NCI-H82 (cell line): ENCODE measurements at places on chromosomes 3 and 15.

DNA sequence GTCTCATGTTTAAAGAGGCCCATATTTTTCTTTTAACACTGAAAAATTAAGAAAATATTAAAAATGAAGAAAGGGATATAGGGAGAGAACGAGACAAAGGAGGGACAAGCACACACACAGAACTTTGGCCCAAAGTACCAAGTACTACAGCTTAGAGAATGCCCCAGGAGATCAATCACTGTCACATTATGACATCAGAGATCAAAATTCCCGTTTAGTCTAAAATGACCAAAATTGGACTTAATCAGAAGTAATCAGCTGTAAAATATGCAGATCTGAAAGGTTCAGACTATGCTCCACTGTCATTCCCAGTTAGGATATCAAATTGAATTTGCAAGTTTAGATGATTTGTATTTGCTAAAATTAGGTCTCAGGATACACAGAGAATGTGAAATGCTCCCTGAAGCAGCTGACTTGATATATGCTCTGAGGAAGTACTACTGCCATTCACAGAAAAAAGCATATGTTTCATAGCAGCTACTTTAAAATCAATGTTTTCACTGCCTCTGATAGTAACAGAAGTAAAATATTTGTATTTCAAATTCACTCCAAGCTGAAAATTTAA, 123.0 kb downstream of the PEAK1 start:
- DNase-seq = no peak

GRCh38 chr3:15108869-15109268, 9.9 kb upstream of the RBSN start:
- no peak for DNase-seq

- DNase-seq = peak; percentile 68
Observed at GRCh38 chr15:47870956-47871625, 153.8 kb downstream of the SEMA6D start.

GRCh38 chr3:125126323-125126722, 70.5 kb upstream of the HEG1 start:
- no peak for DNase-seq

DNA sequence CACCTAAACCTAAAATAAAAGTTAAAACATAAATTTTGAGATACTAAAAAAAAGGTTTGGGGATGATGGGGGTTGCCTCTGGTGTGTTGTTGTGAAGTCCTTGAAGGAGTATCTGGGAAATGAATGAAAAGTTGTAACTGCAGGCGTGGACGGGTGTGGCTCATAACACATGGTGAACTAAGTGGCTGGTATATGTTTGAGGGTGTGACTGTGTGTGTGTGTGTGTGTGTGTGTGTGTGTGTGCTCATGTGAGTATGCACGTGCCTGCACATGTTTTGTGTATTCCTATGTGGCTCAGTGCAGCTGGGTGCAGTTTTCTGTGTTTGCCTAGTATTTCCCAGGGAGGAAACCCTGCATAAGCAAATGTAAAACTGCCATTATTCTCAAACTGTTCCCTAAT, 229.9 kb upstream of the TRIM42 start:
- no peak for DNase-seq

- peak; percentile 81 for DNase-seq
Observed at GRCh38 chr15:50210462-50211157, 28.6 kb downstream of the SLC27A2 start.

- DNase-seq = no peak
Observed at GRCh38 chr3:55816794-55817576, 329.9 kb upstream of the WNT5A start.

GRCh38 chr3:5264093-5264600, 76.6 kb downstream of the EDEM1 start:
- DNase-seq = no peak

GRCh38 chr3:179743913-179744312, 91.1 kb downstream of the USP13 start:
- no peak for DNase-seq

DNA sequence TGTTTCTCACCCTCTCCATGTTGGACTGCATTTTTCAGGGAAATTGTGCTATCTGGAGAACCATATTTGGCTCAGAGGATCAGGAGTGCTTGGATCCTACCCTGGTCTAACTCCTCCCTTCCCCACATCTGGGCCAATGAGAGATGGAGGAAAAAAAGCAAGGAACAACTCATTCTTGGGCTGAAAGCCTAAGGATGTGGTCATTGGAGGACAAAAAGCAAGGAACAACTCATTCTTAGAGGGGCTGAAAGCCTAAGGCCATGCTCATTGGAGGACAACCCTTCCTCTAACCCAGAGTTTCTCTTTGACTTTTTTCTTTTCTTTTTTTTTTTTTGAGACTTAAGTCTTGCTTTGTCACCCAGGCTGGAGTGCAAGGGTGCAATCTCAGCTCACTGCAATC, 48.6 kb upstream of the CHRNB4 start:
- no peak for DNase-seq

DNA sequence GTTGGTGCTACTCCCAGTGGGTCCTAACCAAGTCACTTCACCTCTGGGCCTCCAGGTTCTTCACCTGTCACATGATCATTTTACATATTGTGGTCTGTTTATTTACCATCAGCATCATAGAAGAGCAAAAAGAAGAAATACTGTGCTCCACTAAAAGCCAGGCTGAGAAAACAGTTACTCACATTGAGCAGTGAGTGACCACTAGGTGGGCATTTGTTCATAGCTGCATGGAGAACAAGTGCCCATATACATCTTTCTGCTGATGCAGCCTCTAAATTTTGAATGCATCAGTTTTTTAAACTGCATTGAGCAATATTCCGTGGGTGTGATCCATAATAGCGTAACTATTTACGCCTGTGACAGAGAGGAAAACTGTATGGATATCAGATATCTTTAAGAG, 76.2 kb downstream of the DCUN1D1 start:
- DNase-seq = peak; percentile 45

- DNase-seq = peak; percentile 89
Observed at GRCh38 chr3:18425641-18426257, 610 bp upstream of the SATB1 start.

DNA sequence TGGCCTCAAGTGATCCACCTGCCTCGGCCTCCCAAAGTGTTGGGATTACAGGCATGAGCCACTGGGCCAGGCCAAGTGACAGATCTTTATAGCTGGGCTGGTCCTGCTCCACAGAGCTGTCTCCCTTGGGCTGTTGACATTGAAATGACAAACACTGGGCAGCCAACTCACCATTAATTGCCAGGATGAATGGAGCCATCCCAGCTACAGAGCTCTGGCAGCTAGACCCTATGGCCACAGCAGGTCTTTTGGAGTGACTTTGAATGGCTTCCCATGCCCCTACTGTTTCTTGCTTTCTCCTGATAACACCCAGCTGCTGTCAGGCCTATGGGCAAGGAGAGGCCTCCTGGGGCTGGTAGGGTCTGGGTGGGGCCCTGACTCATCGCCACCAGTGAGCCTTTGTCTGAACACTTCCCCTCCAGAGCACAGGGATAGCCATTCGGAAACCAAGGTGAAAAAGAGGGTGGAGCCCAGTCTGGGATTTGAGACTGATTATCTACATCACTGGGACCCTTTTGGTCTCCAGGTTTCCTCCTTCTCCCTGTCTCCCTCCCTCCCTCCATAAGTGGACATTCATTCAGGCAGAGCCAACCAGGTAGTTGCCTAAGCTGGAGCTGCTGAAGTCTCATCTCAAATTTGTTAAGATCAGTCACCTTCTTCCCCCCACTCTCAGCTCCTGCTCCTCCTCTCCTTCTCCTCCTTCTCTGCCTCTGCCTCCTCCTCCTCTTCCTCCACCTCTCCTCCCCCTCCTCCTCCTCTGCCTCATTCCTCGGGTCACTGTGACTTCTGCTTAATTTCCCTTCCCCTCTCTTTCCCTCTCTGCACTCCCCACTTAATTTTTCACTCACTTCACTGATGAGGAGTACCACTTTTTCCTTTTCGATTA, 34.0 kb downstream of the BHLHE40 start:
- no peak for DNase-seq

- DNase-seq = peak; percentile 68
Observed at GRCh38 chr3:38662544-38662943, 13.1 kb upstream of the SCN5A start.

DNA sequence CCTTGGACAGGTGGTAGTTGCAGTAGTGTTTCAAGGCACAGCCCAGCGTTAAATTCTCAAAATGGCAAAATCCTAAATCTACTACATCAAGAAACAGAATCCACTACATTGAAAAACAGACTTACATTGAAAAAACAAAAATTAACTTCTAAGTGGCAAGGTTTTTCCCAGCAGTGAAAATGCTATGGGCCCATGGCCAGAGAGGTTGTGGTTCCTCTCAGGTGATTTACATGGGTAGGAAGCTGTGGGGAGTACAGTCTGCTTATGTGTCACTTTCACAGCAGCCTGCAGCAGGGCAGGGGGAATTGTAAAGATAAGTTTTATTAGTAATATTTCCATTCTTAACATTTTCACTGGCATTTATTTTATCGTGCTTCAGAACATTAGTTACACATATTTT, 24.9 kb downstream of the TTC14 start:
- DNase-seq = no peak

DNA sequence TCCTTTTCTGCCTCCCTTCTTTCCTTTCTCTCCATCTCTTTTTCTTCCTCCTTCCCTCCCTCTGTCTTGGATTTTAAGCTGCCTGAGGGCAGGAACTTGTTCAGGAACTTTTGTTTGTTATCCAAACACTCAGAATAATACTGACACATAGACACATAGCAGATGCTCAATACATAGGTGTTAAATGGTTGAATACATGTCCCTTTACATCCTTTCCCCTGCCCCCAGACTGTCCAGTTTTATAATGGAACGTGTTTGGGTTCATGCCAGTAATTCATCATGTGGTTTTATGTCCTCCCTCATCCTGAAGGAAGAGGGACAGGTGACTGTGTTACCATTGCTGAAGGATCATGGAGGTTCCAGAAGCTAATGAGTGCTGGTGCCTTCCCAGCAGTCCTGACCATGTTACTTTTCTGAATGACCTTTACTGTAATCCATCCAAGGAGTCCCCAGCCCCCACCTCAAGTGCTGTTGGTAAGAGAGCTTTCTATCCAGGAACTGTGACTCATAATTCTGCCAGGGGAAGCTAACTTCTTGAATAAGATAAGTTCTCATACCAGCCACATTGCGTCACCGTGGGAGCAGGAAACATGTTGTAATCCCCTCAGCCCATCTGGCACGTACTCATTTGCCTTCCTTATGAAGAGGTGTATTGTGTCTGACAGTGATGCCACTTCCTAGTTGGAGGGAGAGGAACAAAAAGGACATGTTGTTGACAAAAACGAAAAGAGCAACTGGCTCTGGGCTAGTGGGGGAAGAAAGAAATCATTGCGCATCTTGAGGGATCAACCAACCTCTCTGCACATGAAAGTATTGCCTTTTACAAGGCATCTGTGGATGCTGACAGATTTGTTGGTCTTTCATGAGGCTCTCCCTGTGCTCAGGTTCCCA, 52.4 kb downstream of the IL1RAP start:
- peak; percentile 98 for DNase-seq

DNA sequence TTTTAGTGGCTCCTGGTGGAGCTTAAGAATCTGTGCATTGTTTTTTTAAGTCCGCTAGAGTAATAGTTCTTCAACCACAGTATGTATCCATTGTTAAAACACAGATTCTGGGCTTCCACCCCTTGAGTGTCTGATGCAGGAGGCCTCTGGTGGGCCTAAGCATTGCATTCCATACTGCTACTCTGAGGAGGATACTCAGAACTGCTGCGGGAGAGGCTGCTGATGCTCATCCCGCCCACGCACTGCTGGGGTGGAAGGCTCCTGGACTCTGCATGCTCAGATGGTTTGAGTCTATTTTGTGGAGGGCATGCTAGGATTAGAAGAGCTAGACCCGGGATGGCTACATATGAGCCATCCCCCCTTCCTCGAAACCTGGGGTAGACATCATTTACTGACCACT, 74.4 kb downstream of the THSD4 start:
- no peak for DNase-seq

- DNase-seq = no peak
Observed at GRCh38 chr3:103134023-103134724, 699.4 kb downstream of the ZPLD1 start.

DNA sequence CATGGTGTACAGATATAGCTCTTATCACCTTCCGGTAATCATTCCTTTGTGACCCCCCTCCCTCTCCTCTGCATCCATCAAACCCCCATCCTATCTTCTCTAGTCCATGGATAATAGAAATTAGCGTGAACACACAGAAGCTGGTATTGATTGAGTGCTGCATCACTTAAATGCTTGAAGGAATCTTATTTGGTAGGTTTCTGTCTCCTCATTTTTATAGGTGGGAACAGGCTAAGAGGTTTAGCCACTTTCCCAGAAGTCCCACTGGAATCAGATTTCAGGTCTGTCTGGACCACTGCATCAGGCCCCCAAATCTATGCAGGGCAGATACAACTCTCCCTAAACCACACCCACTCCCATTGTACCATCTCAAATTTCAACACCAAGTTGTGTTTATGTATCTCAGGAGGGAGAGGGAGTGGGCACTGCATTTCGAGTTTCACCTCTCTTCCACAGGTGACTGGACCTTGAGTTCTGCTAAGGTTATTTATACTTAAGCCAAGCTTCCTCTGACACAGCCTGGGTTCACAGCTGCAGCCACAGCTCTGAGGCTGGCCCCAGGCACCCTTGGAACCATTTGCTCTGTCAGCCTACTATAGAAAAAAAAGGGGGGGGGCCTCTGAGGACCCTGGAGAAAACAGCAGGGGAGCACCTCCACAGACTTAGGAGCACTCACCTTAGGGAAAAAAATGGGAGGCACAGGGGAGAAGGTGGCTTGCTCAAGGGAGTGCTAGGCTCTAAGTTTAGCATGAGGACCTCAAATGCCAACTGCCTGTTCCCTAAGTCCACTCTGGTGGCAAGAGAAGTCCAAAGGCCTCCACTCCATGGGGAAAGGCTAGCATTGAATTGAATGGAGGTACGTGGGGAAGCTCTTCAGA, 2.1 kb upstream of the NMB start:
- peak; percentile 59 for DNase-seq

DNA sequence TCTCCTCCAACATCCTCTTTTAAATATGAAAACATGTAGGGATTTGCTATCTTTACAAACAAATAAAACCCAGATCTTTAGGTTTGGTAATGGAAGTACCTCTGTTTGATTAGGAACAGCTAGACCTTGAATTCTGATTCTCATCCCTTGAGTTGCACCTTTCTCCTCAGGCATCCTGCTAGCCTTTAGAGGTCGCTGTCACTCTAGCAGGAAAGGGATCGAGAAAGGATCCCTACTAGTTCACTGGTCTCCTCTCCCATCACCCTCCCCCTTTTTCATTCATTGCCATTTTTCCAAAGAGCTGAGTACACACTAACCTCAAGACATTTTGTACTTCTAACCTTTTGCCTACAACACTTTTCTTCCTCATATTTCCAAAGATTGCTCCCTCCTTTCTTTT, 569.8 kb downstream of the RBMS3 start:
- DNase-seq = peak; percentile 9

GRCh38 chr15:88681610-88682221, 42.9 kb downstream of the ISG20 start:
- DNase-seq = no peak

DNA sequence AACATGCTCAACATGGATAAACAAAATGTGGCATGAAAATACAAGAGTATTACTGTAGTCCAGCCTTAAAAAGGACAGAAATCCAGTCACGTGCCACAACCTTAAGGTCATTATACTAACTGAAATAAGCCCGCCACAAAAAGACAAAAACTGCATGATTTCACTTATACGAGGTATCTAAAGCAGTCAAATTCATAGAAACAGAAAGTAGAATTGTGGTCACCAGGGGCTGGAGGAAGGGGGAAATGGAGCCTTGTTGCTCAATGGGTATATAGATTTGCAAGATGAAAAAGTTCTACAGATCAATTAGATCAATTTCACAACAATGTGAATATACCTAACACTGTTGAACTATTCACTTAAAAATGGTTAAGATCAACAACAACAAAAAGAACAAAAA, 7.4 kb downstream of the GLB1 start:
- no peak for DNase-seq

- no peak for DNase-seq
Observed at GRCh38 chr15:40511472-40512133, 40.8 kb downstream of the CHST14 start.
